HCT116 (cell line): ENCODE measurements at places on chromosomes 6 and 20. TPM values are rescaled to one million over a fixed set of nuclear protein-coding genes. Genes with fewer than 3 reads are reported as not detected.

TGM3 gene
- not detected for total RNA-seq

DZANK1 gene
- total RNA-seq: 1.7 TPM

GINS1 gene
- total RNA-seq: 30.4 TPM

MCHR2 gene
- total RNA-seq: not detected

SMLR1 gene
- total RNA-seq: not detected

CDSN gene
- 0.12 TPM for total RNA-seq

WFDC5 gene
- not detected for total RNA-seq

RIN2 gene
- 1.5 TPM for total RNA-seq

SSTR4 gene
- not detected for total RNA-seq

- H3K4me1 ChIP-seq: no peaks in the 10 kb centered on the region
- H3K4me3 ChIP-seq: no peak overlapping the region
- no peak for DNase-seq
- H3K36me3 ChIP-seq: no peaks in the 10 kb centered on the region
Observed at GRCh38 chr20:4987130-4987529, 14.2 kb downstream of the SLC23A2 start.

GRCh38 chr6:121748850-121749249 is 313.4 kb downstream of the GJA1 start:
- H3K36me3 ChIP-seq: no peaks in the 10 kb centered on the region
- DNase-seq: no peak
- H3K4me3 ChIP-seq: no peak overlapping the region
- no peaks in the 10 kb centered on the region for H3K4me1 ChIP-seq
- no peaks in the 10 kb centered on the region for H3K27me3 ChIP-seq

DNA sequence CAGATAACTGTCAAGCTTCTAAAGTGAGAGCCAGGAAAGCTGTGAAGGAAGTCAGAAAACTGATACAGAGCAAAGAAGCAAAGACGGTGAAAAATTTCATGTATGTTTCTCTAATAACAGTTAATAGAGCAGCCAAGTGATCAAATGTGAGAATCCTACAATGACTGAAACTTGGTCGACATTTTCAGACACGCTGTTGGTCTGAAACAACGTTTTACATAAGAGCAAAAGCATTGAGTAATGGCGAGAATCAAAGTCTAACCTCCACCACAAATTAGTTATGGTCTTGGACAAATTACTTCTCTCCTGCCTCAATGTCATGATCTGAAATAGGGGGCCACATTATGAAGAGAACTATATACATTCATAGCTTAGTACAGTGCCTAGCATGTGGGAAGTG is 3.3 kb downstream of the MKKS start:
- H3K4me1 ChIP-seq: peaks cover 25% of the 10 kb centered on the region
- H3K36me3 ChIP-seq: no peaks in the 10 kb centered on the region
- DNase-seq: no peak
- H3K27ac ChIP-seq: no peak overlapping the region

DNA sequence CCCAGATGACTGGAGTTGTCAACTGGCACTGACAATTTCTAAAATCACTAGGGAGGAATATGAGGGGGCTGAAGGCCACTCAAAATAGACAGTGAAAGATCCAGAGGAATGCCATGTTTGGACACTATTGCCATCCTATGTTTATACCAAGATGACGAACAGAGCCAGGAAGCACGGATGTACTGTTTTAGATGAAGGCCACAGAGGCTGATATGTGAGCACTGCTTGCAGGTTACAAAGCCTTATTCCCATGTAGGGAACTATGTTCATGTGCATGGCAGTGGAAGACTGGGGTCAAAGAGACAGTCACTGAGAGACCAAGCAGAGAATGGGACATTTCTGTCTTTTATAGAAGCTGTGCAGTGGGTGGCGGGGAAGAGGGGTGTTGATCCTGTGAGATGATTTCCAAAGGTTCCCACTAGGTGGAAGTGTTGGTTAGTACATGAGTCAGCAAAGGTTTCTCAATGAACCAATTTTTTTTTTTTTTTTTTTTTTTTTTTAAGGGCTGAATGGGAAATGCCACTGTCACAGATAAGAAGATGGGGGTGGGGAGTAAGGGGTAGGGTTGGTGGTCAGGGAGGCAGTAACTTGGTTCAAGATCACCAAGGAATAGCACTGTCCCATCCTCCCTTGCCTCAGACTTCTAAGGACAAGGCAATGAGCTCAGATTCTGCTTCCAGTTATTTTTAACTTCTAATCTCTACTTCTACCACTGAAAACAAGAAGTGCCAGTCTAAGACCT is 46.7 kb upstream of the MOCS1 start:
- H3K27ac ChIP-seq: no peak overlapping the region
- H3K27me3 ChIP-seq: no peaks in the 10 kb centered on the region; the same call in 1 of the 2 replicates
- H3K4me3 ChIP-seq: no peak overlapping the region
- DNase-seq: peak; percentile 37

DNA sequence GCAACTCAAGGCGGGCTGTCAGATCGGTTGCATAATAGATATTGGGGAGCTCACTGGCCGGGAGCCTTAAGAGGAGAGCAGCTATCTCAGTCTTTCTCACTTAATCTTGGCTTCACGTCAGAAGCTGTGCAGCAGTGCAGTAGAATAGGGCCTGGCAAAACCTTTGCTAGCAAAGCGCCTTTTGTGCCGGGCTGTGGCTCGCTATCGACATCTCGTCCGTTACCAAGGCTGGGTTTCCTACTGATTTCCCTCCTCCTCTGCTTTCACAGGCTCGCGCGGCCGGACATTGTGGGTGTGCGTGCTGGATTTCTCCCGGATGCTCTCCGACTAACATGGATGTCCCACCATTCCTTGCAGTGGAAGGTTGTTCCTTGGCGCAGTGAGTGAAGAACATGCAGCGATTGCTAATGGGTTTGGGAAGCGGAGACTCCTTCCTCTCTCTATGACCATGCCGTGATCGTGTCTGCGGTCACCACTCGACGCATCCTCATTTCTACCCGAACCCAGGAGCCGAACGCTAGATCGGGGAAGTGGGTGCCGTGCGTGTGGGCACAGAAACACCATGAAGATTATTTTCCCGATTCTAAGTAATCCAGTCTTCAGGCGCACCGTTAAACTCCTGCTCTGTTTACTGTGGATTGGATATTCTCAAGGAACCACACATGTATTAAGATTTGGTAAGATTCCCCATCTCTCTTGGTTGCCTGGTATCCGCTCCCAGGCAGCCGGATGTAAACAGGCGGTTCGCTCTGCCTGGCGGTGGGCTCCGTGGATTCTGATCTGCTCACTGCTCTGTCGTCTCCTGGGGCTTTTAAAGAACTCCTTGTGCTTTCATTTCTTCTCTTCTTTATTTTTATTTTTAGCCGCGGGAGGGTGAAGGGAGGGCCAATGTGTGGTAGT is 5.5 kb downstream of the GRIK2 start:
- H3K4me3 ChIP-seq: no peak overlapping the region
- H3K4me1 ChIP-seq: peaks cover 5% of the 10 kb centered on the region; the same call in 1 of the 2 replicates
- no peak overlapping the region for H3K27ac ChIP-seq
- 0 out of 2 replicates have a peak, but pooled peaks cover 6% of the 10 kb centered on the region for H3K27me3 ChIP-seq
- no peaks in the 10 kb centered on the region for H3K36me3 ChIP-seq

DNA sequence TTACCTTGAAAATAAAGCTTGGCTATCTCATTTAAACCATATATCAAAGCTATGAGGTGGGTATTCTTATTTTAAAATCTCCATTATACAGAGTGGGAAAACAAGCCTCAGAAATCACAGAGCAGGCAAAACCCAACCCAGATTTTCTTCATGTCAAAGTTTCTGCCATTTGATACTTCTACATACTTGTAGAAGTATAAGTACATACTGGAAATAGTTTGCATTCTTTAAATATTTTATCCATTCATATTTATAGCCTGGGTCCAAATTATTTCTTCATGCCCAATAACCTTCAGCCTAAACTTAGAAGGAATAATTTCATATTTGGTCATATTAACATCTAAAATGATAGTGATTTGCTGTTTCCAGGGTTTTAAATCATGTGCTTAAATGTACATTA is 61.8 kb downstream of the MLIP start:
- peaks cover 3% of the 10 kb centered on the region; the same call in 1 of the 2 replicates for H3K4me1 ChIP-seq
- no peak for DNase-seq

DNA sequence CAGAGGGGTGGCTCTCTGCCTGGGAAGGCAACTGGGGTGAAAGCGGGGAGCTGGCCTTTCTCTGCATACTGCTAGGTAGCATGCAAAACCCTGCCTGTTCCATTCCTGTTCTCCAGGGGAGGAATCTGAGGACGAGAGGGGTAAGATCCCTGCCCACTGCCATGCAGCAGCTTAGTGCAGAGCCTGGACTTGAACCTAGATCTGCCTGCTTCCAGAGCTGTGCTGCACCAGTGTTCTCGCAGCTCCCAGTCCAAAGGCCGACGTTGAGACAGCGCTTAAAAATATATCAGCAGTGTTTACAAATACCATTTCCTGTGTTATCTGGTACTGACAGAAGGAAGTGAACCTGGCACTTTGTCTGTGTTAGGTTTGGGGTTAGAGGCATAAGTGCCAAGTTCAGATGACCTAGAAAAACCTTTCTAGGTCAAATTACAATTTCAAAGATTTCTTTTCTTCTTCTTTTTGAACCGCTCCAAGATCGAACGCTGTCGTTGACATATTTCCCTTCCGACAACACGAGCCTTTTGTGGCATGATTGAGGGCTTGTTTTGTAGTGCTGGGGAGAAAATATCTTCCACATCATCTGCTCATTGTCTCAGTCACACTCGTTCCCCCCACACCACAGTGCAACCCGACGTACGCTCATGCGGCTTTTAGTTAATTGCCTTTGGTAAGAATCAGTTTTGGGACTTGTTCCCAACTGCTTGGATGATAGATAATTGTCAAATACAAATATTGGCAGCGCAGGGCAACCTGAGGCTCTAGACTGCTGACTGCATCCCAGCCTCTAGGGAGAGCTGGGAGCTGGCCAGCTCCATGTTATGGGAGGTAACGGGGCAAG is 44.6 kb downstream of the TOX2 start:
- H3K36me3 ChIP-seq: no peaks in the 10 kb centered on the region
- H3K4me1 ChIP-seq: peaks cover 99% of the 10 kb centered on the region
- peak overlapping the region; percentile 8; the same call in 1 of the 2 replicates for H3K27ac ChIP-seq

DNA sequence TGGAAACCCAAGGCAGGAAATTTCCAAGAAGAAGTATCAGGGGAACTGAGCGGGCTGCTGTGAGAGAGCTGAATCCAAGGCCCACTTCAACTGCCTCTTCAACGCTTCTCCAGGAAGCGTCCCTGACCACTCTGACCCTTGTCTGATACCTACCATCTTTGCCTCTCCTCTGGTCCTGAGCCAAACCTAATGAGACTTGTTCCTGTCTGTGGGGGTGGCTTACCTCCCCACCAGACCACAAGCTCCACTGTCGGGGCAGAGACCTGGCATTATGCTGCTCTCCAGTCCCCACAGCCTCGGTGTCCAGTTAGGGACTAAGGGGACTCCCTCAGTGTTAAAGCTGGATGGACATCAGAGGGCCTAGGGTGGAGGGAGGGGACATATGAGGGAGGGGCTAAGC is 49.7 kb downstream of the LRFN2 start:
- H3K27me3 ChIP-seq: peaks cover 23% of the 10 kb centered on the region
- H3K4me3 ChIP-seq: no peak overlapping the region
- no peak for DNase-seq
- no peak overlapping the region for H3K27ac ChIP-seq
- H3K36me3 ChIP-seq: no peaks in the 10 kb centered on the region

GRCh38 chr6:38281126-38281525 is 358.6 kb downstream of the BTBD9 start:
- H3K36me3 ChIP-seq: no peaks in the 10 kb centered on the region
- peaks cover 31% of the 10 kb centered on the region for H3K4me1 ChIP-seq
- no peak overlapping the region for H3K4me3 ChIP-seq
- DNase-seq: no peak
- H3K27ac ChIP-seq: no peak overlapping the region

- H3K36me3 ChIP-seq: no peaks in the 10 kb centered on the region
- no peak overlapping the region for H3K27ac ChIP-seq
- H3K4me1 ChIP-seq: no peaks in the 10 kb centered on the region
- no peak overlapping the region for H3K4me3 ChIP-seq
- DNase-seq: no peak
- H3K27me3 ChIP-seq: no peaks in the 10 kb centered on the region
Observed at GRCh38 chr6:107584726-107585125, 94.8 kb downstream of the SOBP start.

GRCh38 chr6:95230071-95230740 is 347.1 kb upstream of the MANEA start:
- H3K36me3 ChIP-seq: no peaks in the 10 kb centered on the region
- no peak overlapping the region for H3K27ac ChIP-seq
- H3K27me3 ChIP-seq: no peaks in the 10 kb centered on the region
- DNase-seq: no peak
- no peak overlapping the region for H3K4me3 ChIP-seq

- H3K4me1 ChIP-seq: no peaks in the 10 kb centered on the region
- no peaks in the 10 kb centered on the region for H3K27me3 ChIP-seq
- H3K27ac ChIP-seq: no peak overlapping the region
- H3K36me3 ChIP-seq: no peaks in the 10 kb centered on the region
Observed at GRCh38 chr6:137403855-137404254, 90.3 kb downstream of the OLIG3 start.

- no peaks in the 10 kb centered on the region for H3K36me3 ChIP-seq
- H3K27ac ChIP-seq: no peak overlapping the region
- no peaks in the 10 kb centered on the region for H3K4me1 ChIP-seq
- no peaks in the 10 kb centered on the region for H3K27me3 ChIP-seq
- H3K4me3 ChIP-seq: no peak overlapping the region
- no peak for DNase-seq
Observed at GRCh38 chr6:93989630-93990029, 570.3 kb upstream of the EPHA7 start.

DNA sequence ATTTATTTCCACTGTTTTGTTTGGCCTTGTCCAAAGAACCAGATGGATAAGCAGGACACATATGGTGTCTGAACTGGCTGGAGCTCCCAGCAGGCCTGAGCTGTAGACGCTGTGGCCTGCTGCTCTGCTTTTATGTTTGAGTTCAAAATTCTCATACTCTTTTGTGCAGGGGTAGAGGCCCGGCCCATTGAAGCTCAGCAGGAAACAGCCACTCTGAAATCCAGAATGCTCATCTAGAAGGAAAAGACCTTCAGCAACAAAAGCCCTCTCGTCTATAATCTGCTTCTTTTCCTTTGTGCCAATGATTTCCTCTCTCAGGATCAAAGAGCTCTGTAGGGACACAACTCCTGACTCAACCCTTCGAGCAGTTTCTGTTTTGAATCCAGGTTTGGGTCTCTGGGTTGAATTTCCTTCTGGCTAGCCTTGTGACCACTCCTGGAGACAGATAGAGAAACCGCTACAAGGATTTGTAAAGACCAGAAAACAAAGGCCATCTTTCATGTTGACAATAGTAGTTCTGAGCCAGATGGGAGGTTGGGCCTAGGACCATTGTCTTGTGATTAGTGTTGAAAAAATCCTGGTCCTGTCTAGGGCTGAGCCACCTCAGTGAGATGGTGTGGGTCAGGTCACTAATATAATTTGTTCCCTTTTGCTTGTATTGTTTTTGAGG is 446.7 kb downstream of the BCKDHB start:
- no peaks in the 10 kb centered on the region for H3K27me3 ChIP-seq
- no peaks in the 10 kb centered on the region for H3K4me1 ChIP-seq
- no peak overlapping the region for H3K4me3 ChIP-seq
- no peak overlapping the region for H3K27ac ChIP-seq
- H3K36me3 ChIP-seq: no peaks in the 10 kb centered on the region
- no peak for DNase-seq

- no peak overlapping the region for H3K4me3 ChIP-seq
- peaks cover 52% of the 10 kb centered on the region for H3K27me3 ChIP-seq
- DNase-seq: no peak
- H3K36me3 ChIP-seq: no peaks in the 10 kb centered on the region
Observed at GRCh38 chr6:6533176-6533575, 55.3 kb upstream of the LY86 start.

- H3K27ac ChIP-seq: no peak overlapping the region
- H3K4me1 ChIP-seq: no peaks in the 10 kb centered on the region
- no peaks in the 10 kb centered on the region for H3K27me3 ChIP-seq
- no peak overlapping the region for H3K4me3 ChIP-seq
- no peak for DNase-seq
Observed at GRCh38 chr20:64160526-64161355, 3.5 kb upstream of the MYT1 start.
